ENCODE measurements at places on chromosomes 3 and 15.

GRCh38 chr15:83842281-83842680 is 188.4 kb downstream of the ADAMTSL3 start:
- DNase-seq: no peak

- no peak for DNase-seq
Observed at GRCh38 chr3:186247821-186248814, 113.9 kb downstream of the DGKG start.

- no peak for DNase-seq
Observed at GRCh38 chr3:134934933-134935332, 139.9 kb downstream of the EPHB1 start.

DNA sequence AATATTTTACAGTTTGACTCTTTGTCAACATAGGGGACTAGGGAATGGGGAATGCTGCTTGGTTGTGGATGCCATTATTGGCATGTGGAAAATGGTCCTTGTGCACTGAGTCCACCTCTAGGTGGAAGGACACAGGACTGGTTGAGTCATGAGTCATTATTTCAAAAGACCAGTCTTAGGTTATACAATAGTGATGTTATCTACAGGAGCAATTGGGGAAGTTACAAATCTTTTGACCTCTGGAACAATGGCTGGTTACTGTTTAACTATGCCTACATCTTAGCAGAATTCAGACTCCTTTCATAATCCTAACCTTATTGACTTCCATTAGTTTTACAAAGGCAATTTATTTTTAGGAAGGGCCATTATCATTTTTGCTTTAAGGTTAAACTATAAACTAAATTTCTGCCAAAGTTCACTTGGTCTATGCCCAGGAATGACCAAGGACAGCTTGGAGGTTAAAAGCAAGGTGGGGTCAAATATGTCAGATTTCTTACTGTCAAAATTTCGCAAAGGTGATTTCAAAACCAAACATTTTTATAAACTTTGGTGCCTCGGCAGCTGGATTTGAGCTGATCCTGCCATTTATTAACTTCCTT is 11.8 kb upstream of the CCR8 start:
- no peak for DNase-seq

DNA sequence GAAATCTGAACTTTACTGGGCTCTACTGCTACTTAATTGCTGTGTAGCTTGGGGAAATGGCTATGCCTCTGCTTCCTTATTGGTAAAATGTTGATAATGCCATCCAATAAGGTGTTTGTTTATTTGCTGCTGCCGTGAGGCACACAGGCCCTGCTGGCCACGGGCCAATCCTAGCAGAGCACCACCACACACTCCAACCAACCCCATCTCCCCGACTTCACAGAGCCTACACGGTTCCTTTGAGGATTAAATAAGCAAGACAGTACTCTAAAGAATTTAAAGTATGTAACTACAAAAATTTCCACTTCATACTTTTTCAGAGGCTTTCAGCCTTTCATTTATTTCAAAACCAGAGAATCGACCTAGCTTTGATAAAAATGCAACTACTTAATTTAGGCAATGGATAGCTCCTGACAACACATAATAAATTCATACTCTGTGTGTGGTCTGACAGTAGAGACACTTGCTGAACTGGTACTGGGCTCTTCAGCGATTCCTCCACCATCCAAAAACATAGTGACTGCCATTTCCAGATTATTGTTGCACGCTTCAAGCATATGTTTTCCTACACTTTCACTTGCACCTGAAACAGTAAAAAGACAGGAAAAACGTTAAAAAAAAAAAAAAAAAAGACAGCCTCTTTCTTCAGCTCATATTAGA is 25.3 kb downstream of the UBXN7 start:
- no peak for DNase-seq

- DNase-seq: no peak
Observed at GRCh38 chr3:127428344-127428997, 140.6 kb upstream of the PRR20G start.

DNA sequence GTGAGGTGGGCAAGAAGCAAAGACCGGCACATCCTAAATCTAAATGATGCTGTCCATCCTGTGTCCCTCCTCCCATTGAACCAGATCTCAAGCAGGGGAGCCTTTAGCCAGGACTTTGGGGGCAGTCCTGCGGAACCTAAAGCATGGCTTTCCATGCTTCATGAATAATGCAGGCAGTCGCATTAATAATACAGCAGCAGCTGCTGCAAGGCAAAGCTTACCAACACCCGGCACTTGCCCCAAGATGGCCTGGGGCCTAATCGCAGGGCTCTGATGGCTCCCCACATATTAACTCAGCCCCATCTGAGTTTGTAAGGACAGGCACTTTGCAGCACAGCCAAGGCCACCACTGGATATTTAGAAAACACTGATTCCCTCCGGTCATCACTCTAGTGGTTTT is 114.4 kb downstream of the NTRK3 start:
- DNase-seq: no peak

DNA sequence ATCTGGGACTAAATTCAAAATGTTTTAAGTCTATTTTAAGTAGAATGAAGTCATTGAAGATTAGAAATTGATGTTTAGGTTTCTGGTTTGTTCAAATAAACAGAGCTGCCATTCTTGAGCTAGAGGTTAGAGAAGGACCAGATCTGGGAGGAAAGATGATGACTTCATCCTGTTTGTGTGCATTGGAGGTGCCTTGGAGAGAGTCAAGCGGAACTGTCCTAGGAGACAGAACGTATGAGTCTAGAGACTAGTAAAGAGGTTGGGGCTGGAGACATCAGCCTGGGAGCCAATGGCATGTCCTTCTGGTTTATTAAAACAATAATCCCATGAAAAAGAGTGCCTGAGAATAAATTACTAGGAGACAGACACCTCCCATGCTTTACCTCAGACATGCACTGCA is 303.4 kb downstream of the KBTBD8 start:
- no peak for DNase-seq

- no peak for DNase-seq
Observed at GRCh38 chr3:11272906-11273574, 843 bp downstream of the ATG7 start.

DNA sequence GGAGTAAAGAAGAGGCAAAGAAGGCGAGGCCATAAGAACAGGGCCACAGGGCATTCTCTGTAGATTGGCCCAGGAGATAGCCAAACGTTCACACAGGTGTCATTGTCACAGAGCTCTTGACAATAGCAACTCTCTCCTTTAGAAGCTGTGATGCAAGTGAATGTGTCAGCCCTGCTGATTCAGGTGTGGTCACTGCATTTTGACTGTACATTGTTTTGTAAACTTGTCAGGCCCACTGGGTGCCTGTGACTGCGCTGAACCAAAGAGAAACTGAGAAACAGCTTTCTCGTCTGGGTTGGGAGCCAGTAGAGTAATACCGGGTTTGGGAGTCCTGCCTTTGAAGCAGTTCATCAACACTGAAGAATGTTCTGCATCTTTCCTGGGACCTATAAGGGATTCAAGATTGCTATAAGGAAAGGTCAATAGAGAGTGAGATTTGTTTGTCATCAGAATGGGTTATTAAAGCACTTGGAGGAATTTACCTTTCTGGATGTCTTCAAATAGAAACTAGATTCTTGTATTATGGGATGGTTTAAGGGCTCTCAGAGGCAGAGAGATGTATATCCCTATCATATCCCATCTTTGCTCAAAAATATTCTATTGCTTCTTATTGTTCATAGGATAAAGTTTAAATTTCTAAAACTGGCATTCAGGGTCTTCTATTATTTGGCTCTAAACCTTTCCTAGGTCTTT is 45.4 kb downstream of the TMEM45A start:
- no peak for DNase-seq

GRCh38 chr15:98169551-98169950 is 209.0 kb downstream of the ARRDC4 start:
- no peak for DNase-seq

Measured in hematopoietic multipotent progenitor cell (in vitro differentiated cells).